ENCODE measurements at places on chromosomes 2 and 18.
A peak's percentile ranks its signal among the peaks of the same experiment; 100 is the strongest.

DNA sequence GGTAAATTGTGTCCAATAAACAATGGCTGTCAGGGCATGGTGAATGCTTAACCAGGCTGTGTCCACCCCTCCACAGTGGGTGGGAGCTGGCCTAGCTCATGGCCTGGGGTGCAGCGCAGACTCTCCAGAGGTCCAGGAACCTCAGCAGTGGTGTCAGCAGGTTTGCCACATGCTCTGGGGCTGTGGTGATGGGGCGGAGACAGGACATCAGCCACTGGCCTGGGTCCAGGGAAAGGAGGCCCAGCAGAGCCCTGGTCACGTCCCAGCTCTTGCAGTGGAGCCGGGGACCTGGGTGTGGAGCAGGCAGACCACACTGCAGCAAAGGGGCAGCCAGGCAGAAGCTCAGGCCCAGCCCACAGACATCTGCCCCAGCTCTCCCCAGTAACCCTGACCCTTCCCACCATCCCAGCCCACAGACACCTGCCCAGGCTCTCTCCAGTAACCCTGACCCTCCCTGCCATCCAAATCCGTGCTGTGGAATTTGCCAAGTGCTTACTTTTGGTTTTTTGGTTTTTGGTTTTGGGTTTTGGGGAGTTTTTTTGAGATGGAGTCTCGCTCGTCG, 13.8 kb upstream of the KIF1A start:
- no peak for DNase-seq

DNA sequence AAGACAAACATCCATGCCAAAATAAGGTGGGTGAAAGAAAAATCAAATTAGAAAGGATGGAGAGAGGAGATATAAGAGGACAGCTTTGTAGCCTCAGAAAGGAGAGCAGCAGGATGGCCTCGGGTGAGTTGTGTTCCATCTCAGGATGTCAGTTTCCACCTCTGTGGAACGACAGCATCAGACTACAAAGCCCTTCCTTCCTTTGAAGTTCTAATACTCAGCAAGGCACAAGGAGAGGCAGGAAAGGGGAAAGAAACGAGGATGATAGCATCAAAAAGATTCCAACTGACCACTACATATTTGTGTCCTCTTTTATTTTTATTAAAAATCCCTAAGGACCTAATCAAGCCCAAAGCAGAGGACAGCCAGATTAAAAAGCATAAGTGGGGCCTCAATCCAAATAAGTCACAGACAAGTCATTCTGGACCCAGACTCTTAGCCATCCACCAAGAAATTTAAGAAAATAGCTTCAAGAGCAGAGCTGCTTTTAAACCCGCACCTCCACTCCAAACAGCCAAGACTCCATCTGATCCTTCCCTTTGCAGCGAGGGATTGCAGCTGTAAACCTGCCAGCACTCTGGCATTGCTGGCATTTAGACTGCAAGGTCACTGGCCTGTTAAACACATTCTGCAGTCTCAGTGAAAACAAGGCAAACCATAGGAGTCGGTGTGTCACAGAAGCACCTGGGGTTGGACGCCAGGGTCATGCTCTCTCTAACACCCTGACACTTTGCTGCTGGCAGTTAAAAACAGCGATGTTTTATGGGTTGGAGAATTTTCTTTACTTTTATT, 314.5 kb upstream of the CHAC2 start:
- DNase-seq: no peak

GRCh38 chr2:99662761-99663341, 173.0 kb upstream of the REV1 start:
- DNase-seq: peak; percentile 96

GRCh38 chr2:1360557-1361250, 52.6 kb upstream of the TPO start:
- no peak for DNase-seq

DNA sequence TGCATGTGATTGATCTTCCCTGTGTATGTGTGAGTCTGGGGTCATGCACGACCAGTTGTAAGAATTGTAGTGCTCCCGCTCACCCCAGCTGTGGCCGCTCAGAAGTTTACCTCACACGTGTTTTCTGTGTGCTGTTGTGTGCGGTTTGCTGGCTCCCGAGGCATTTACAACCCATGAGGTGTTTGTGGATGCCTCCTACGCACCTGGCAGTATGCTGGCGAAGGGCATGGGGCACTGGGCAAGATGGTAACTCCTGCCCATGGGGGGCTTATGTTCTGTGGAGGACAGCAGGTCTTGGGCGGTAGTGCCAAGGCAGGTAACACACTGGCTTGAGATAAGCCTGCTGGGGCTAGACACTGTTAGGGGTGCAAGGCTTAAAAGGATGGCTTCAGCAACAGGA, 102.6 kb upstream of the HS6ST1 start:
- no peak for DNase-seq

DNA sequence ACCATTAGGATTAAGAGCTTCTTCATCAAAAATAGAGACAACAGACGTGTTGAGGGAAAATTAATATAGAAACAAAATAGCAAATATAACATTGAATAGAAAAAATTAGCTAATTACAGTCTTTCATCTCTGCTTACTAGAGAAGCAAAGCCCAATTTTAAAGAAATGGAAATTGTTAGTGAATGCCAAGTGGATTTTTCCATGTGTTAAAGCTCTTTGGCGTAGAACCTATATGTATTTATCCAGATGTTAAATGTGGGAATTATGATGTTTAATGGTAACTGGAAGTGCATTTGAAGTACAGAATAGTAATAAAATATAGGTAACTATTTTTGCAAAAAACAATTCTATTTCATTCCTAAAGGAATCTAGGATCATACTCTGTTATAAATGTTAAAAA, 212.0 kb upstream of the COL3A1 start:
- no peak for DNase-seq

GRCh38 chr2:165776796-165777195, 17.3 kb downstream of the GALNT3 start:
- DNase-seq: no peak

DNA sequence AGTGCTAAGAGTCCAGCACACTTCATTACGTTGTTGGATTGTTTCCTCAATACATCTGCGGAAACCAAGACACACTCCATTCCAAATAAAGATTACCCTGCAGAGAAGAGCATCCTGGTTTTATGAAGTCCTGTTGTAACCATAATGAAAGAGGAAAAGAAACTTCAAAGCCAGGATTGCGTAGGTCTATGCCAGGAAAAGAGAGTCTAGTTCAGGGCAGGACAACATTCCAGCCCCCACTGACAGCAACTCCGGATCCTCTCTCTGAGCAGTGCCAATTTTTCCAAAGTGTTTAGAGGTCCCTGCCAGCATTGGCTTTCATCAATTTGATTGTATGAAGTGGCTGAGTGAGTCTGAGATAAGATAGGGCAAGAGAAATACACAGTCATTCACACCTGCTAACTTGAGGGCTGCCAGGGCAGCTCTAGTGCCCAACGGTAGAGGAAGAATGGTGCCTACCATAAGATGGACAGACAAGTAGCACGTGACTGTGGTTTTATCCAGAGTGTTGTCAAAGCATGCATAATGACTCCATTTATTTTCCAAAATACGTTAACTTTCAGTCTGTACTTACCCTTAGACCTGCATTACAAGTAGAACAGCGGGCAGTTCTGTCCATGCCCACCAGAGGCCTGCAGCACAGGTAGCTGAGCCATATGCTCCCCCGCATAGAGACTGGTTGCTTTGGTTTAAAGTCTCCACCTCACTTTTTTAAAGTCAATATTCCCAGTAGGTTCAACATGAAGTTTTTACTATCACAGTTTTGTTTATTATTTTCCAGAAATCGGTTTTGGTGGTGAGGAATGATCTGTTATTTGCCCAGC, 23.7 kb downstream of the PIEZO2 start:
- no peak for DNase-seq

DNA sequence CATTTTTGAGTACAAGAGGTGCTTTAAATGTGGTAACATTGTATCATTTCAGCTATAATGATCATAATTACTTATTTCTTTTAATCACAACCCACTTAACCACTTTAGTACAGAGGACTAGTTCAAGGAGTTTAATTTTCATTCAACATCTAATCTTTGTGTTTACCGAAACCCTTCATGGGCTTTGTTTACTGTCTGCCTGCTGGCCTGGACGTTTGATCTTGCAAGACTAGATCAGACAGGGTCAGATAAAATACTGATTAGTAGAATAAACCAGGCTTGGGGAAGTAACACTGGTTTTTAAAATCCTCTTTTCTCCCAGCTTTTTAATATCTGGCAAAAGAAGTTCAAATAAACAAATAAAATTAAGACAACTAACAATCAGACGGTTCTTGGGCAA, 93.6 kb downstream of the SATB2 start:
- no peak for DNase-seq

- DNase-seq: peak; percentile 97
These were observed 319 bp upstream of the EN1 start for GRCh38 chr2:118847762-118848172.

DNA sequence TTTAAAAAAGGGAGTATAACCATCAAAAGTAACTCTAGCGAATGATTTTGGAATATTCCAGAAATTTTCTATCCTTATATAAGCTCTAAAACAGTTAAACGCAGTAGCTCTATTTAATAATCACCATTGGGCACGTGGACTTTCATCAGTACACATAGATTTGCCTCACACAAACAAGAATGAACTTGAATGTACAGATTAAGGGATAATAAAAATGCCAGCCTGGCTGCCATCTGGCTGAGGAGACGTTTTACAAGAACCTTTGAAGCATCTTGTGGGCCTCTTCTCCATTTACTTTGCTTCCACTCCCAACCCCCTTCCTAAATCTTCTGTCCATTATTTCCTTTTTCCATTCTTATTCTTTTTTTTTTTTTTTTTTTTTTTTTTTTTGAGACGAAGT, 47.2 kb downstream of the AGAP1 start:
- DNase-seq: no peak

GRCh38 chr2:36411962-36412444, 56.4 kb downstream of the CRIM1 start:
- DNase-seq: no peak

- DNase-seq: no peak
These were observed 264.0 kb upstream of the CXCR4 start for GRCh38 chr2:136381722-136382633.

GRCh38 chr2:165593081-165593480, 123.6 kb downstream of the CSRNP3 start:
- DNase-seq: no peak

DNA sequence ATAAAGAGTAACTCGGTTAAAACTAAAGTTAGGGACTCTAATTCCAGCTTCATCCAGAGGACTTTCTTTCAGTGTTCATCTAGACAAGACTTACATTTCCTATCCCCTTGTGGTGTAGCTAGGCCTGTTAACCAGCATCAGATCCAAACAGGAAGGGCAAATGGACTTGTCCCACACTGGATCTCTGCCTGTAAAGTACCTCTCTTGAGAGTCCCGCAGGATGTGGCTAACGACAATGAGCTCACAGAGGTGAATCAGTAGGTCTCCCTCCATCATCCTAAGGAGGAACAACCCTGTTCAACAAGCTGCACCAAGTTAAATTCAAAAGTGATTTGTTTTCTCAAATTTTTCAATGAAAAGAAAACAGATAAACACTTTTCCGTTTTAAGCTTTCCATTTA, 412.3 kb upstream of the RGPD4 start:
- no peak for DNase-seq

DNA sequence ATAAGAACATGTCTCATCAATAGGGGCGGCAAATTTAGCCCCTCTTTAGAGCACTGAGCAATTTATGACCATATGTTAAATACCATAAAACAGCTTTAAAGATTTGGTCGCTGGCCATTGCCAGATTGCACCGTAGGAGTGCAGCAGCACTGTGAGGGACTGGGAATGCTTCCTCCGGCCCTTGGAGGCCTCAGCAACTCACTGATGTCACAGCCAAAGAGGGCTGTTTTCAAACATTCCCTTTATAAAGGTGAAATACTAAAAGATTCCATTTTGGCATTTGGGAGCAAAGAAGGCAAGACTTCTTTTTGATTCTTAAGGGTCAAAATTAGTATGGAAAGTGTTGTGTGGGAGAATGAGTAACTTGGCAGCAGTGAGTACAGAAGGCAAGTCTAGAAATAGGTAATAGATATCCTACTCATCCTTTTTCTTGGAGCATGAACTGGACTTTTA, 63.7 kb downstream of the BABAM2 start:
- DNase-seq: no peak

DNA sequence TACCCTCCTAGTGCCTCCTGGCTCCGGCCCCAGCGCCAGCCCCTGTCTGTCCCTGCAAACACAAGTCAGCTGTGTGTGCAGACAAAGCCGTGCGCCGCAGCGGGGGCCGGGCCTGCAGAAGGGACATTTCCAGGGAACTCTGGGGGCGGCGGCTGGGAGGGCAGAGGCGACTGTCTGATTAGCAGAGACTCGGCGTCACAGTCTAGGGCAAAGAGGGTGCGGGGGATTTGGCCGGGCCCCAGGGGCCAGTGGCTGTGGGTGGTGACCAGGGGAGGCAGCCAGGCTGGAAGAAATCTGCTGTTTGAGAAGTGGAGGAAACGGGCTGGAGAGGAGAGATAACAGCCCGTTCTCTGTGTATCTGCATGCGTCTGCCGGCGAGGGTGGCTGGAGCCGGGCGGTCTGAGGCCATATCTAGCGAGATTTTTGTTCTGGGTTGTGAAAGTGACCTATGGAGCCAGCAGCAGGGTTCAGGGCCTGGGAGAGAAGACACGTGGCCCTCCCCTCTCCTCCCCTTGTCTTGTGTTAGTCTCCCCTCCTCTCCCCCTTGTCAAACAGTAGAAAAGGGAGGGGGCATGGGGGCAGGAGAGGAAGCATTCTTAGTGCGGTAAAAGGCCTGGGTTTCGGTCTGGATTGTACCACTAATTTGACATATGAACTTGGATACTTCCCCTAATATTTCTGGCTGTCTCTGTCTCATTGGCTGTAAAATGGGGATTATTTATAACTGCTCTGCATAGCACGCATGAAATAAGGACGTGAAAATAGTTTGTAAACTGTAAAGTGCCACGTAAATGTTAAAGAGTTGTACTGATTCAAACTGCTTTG, 169.4 kb downstream of the SMAD7 start:
- DNase-seq: no peak

GRCh38 chr2:205702576-205702975, 20.3 kb downstream of the NRP2 start:
- DNase-seq: no peak

DNA sequence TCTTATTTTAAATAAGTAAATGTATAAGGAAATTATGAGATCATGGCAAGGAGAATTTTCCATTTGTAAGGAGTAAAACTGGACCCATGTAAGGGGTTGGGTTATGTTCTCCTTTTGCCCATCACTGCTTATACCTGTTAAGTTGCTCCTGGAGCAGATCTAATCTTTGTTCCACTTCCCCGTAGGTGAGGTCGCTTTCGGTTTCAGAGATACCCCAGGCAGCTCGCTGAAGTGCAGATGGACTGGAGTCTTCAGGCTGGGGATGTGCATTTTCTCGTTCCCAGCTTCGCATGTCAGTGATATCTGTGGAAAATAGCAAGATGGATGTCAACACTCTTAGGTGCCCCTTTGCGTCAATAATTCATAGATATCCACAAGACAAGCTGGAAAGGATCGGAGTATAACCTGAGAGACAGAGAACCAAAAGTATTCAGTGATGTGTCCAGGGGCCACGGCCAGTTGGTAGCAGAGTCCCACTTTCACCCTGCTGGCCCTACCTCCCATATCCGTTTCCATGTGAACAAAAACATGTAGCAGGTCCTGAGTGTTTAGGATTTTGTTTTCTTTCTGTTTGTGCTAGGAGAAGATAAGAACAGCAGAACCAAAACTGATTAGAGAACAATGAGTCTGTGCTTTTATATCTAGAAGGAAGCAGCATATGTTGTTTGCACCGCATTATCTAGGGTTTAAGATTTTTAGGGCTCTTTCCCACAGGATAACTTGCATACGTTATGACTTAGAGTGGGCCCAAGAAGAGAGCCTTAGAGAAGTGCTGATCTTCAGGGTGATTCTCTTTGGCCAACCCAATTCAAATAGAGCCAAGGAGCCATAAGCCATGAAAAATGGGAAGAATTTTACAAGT, 36.0 kb downstream of the GCA start:
- DNase-seq: no peak

GRCh38 chr2:222753251-222753824, 81.9 kb downstream of the MOGAT1 start:
- DNase-seq: peak; percentile 53
